ENCODE measurements at places on chromosomes 1 and 21. TPM values are rescaled to one million over a fixed set of nuclear protein-coding genes. Genes with fewer than 3 reads are reported as not detected.

The VHLL gene
- not detected for polyA plus RNA-seq

The TRPM2 gene
- polyA plus RNA-seq = 1.7 TPM

The PTPN22 gene
- polyA plus RNA-seq = 1.5 TPM

The ADGRL2 gene
- 25.3 TPM for polyA plus RNA-seq

The GBP5 gene
- polyA plus RNA-seq = 0.92 TPM
